ENCODE measurements at places on chromosomes 7 and 10.

DNA sequence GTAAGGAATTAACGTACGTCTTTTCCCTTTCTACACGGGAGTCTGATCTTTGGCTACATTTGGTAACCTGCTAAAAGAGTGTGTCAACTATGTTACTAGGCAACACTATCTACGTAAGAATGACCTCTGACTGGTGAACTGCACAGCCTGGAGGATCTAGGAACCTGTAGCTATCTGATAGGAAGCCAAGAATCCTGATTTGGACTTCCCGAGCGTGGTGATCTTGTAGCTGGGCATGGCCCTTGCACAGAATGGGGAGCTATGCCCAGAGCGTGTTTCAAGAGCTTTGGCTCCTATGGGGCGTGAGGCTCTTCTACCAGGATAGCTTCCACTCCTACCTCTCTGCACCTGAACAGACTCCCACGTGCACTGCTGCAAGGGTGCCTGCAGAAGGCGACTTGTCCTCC lies 157.5 kb downstream of the TAX1BP1 start:
- no peak for DNase-seq

GRCh38 chr10:3525832-3526449 lies 259.1 kb downstream of the KLF6 start:
- DNase-seq: no peak

DNA sequence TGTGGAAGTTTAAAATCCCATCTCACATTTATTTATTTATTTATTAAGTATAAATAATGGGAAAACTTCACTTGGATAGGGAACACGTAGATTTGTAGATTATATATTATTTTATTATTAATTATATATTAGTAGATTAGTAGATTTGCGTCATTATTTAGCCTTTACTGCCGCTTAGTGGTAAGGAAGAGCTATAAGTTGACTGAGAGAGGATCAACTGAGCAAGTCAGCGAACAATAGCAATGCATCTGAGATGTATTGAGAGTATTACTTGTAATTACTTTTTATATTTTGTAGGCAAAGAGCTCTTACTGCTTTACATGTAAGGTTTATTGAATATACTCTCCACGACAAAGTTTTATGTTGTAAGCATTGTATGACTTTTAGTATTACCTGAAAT lies 244.5 kb upstream of the ANKRD30A start:
- no peak for DNase-seq

DNA sequence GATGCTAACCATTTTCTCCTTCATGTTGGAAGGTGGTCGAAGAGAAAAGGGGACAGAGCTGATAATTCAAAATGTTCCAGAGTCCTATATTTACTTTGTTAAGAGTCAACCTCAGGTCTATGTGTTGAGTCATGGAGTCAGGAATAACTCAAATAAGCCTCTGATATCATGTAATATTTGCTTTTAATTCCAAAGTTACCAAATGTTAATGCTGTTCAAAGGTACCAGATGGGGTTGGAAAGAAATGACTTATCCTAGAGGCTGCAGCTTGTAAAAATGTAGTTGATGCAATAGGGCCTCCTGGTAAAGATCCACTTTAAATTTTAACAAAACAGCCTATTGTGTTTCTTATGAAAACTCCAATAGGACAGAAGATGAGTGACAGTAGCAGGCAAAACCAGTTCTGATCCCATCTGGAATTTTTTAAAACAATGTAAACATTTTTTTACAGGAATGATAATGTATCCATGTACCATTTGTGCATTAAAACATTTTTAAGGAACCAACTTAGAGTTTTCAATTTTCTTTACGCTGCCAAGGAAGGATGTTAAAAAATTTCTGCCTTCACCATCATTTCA lies 218.2 kb downstream of the ANK3 start:
- no peak for DNase-seq

GRCh38 chr7:69864822-69865221 lies 266.5 kb downstream of the AUTS2 start:
- no peak for DNase-seq

GRCh38 chr10:13991353-13991752 lies 339.4 kb downstream of the FRMD4A start:
- no peak for DNase-seq

- DNase-seq: no peak
Measured at GRCh38 chr10:49184642-49185111, 3.5 kb downstream of the TMEM273 start.

GRCh38 chr7:13988065-13988464 lies 1.4 kb downstream of the ETV1 start:
- no peak for DNase-seq

GRCh38 chr7:64636386-64636785 lies 29.5 kb upstream of the ZNF107 start:
- no peak for DNase-seq

DNA sequence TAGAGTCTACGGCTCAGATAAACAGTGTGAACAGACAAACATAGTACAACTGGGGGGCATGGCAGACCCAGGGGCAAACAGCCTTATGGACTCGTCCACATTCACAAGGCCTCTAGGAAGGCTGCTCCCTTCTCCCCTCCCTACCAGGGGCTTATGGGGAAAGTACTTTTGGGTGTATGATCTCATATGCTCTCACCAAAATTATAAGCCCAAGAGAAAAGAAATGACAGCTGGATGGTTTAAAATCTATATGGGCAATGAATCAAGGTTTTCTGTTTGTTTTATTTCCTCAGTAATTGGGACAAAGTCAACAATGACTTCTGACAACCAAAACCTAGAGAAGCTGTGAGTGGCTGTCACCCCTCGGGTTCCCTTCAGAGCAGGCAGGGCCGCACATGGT lies 144.4 kb downstream of the PKD1L1 start:
- DNase-seq: no peak

GRCh38 chr10:124996854-124997215 lies 54.9 kb downstream of the ZRANB1 start:
- no peak for DNase-seq

DNA sequence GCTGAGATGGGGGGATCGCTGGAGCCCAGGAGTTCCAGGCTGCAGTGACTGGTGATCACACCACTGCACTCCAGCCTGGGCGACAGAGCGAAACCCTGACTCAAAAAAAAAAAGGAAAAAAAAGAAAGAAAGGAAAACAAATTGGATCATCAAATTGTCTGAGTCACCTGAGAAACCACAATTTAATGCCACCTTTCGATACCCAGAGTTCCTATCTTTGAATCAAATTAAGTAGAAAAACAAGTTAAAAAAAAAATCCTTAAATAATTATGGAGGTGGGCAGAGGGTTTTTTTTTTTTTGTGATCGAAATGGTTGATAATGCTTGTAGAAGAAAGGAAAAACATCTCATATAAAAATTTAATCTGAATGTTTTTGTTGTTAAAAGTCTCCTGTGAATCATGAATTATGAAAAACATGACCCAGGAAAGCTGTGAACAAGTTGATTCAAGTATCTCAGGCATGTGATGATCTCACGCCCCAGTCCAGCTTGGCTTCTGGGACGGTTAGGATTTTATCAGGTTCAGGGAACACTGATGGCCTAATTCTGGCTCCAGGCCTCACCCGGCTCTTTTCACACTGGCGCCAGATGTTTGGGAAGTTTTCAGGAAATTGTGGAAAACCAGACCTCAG lies 25.3 kb upstream of the CUX1 start:
- DNase-seq: no peak

DNA sequence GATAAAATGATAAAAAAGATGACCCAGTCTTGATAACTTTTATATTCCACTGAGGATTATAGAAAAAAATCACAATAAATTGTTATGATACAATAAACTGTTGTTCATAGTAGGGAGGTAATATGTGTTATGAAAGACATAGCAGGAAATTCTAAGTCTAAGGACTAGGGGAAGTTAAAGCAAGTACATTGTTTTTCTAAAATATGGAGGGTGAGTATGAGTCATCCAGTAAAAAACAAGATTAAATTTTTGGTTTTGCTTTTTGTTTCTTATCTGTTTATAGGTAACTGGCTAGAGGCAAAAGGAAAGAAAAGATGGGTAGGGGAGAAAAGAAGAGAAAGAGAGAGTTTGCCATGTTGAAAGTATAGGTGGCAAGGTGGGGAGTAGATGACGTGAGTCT lies 188.4 kb downstream of the POLR1F start:
- no peak for DNase-seq

GRCh38 chr7:16889305-16889704 lies 7.5 kb upstream of the AGR3 start:
- no peak for DNase-seq

DNA sequence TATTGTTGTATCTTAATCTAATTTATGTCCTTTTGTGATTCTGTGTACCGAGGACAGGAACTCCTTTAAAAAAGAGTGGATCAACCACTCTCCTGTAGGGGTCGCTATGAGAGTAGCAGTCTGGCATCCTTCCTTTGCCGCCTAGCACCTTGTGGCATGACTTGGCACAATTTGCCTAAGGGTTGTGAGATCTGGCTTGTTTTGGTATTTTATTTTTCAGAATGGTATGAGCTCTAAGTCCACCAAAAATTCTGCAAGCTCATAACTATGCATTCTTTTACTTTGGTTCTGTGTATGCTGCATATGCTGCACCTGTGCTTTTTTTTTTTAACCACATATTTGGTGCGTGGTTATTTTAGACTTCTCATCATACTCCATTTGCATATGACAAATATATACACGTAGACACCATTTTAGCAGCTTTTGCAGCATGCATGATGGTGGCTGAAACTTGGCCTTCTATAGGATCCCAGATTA lies 112.8 kb downstream of the CDK14 start:
- DNase-seq: peak; percentile 48

- no peak for DNase-seq
Measured at GRCh38 chr7:137846827-137847567, at the start of gene DGKI. DGKI (minus strand) TSS chr7:137846974.

- no peak for DNase-seq
Measured at GRCh38 chr10:95509251-95509650, 51.9 kb downstream of the SORBS1 start.

DNA sequence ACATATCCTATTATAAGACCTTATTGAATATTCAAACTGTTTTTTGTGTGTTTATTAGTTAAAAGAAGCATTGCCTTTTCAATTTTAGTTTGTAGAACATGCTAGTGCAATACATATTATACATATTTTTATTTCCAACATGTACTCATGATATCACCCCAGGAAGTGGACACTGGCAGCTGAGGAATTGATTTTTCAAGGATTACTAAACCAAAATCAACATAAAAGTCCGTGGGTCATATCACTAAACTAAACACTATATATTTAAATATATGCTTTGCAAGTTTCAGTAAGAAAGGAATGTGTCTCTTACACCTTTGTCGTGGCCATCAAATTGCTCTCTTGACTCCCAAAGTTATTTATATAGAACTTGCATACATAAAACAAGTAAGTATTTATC lies 185.2 kb downstream of the AGMO start:
- no peak for DNase-seq

DNA sequence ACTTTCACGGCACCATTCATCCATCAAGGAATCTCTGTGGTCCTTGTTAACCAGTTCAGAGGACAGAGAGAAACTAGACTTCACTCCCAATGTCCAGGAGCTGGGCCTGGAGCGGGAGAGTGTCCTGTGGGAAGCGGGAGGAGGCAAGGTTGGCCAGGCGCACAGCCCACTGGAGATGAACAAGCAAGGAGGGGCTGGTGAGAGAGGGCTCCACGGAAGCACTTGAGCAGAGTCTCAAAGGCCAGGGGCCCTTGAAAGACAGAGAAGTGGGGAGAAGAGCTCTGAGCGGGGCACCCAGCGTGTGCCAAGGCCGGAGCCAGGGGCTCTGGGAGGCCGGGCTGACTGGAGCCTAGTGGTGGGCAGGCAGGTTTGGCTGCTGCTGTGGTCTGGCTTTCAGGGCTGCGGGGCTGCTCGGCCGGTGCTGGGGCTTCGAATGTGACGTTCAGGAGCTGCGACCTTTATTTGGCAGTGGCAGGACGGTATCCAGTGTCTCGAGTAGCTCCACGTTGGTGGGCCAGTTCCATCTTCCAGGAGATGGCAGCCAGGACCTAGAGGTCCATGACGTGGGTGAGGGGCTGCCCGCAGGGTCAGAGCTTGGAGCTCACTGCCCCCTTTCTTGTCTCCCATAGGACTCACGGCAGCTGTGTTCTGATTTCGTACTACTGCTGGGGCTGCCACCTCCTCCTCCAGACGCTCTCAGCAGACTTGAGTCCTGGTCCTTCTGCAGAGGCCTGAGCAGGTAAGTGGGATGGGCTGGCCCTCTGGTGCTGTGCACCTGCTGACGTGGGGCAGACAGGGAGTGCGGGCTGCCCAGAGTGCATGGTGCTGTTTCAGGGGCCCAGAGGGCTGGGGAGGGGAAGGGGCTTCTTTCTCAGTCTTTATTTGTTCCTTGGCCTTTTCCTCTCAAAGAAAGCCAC lies 49.8 kb downstream of the ZMIZ1 start:
- no peak for DNase-seq

GRCh38 chr7:27122077-27122910 lies 8.3 kb downstream of the HOXA4 start:
- no peak for DNase-seq

DNA sequence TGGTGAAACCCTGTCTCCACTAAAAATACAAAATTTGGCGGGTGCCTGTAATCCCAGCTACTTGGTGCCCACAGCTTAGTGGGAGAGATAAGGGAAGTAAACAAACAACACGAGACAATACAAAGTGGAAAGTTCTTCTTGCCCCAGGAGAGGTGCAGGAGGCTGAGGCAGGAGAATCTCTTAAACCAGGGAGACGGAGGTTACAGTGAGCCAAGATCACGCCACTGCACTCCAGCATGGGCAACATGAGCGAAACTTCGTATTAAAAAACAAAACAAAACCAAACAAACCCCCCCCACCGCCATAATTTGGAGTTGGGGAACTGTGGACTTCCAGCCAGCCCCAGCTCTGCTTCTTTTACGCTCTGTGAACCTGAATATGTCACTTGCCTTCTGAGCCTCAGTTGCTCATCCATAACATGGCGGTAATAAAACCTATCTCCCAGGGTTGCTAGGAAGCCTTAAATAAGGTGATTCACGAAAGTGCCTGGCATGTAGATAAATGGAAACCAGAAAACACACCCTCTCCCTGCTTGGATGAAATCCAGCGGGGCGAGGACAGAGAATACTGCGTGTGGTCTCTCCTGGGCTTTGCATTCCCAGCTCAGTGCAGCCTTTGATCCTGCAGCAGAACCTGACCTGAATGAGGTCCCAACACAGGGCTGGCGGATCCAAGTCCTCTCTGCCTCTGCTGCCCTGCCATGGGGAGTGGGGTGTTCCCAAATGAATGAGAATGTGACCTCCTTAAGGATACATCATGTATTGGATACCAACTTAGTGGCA lies 10.2 kb downstream of the MLXIPL start:
- DNase-seq: no peak

Data from NK-92 treated with Interleukin-12 subunit alpha and Interleukin-12 subunit beta, amount 100 ng/mL, for 24 hours (cell line).